ENCODE measurements at places on chromosomes 16 and 17. TPM values are rescaled to one million over a fixed set of nuclear protein-coding genes. Genes with fewer than 3 reads are reported as not detected.

Gene ADAT1
- 44.2 TPM for total RNA-seq

Gene MMP28
- 2.6 TPM for total RNA-seq

DNA sequence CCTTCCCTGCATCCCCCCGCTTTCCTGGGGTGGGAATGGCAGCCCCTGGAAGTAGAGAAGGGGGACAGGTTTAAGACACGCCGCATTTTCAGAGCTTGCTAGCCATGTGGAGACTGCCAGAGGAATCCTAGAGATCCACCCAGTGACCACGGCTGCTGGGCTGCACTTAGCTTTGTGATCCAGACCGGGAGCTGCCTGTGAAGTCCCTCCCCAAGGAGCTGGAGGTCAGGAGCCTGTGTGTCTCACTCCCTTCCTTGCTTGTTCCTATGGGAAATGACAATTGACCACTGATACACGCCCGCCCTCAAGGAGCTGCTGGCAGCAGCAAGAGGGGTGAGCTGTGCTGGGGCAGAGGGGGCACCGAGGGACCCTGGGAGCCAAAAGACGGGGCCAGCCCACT is 73.7 kb downstream of the SREBF1 start:
- DNase-seq: no peak
- H3K4me3 ChIP-seq: no peak overlapping the region
- no peak overlapping the region for H3K27ac ChIP-seq
- no peaks in the 10 kb centered on the region for H3K27me3 ChIP-seq
- H3K36me3 ChIP-seq: no peaks in the 10 kb centered on the region

Gene CYB561
- 67.6 TPM for total RNA-seq

DNA sequence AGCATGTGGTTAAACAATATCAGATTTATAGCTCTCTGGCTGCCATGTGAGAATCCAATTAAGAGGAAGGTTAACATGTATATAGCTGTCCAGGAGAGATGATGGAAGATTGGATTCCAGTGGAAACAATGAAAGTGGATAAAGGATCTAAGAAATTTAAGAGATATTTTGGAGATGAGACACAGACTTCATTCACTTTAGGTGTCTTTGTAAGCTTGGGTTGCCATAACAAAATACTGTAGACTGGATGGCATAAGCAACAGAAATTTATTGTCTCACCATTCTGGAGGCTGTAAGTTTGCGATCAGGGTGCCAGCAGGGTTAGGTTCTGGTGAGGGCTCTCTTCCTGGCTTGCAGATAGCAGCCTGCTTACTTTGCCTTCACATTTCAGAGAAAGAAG is 155.9 kb upstream of the MYOCD start:
- H3K27ac ChIP-seq: no peak overlapping the region
- no peaks in the 10 kb centered on the region for H3K36me3 ChIP-seq
- H3K4me1 ChIP-seq: no peaks in the 10 kb centered on the region
- H3K4me3 ChIP-seq: no peak overlapping the region

Gene SLFN13
- total RNA-seq: 0.10 TPM

GRCh38 chr16:85829171-85829719 is 29.8 kb downstream of the COX4I1 start:
- no peaks in the 10 kb centered on the region for H3K4me1 ChIP-seq
- no peak for DNase-seq

DNA sequence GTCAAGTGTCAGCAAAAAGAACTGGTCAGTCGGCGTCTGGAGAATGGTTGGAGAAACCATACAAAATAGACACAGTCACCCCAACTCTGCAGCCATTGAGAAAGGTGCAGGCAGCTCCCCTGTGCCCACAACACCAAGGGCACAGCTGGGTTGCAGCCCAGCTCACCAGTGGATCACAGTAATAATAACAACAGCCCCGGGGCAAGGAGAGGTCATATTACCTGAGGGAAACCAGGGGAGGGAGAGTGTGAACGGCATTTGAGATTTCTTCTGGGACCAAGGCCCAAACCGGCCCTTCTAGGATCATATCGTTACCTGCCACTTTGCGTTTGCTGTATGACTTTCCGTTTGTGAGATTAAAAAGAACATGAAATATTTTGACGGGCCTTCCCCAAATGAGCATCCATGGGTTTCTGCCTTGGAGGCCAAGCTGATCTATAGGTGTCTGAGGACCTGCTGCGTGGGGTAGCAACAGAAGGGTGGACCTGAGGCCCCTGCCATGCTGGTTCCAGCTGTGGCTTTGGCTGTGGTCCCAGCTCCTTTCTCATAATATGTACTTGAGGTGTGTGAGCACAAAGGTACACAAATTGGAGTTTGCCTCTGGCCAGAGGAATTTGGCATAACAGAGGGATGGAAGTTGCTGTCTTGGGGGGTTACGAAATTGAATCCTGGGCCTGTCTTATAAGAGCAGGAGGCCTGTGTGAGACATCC is 154.6 kb downstream of the CMIP start:
- no peaks in the 10 kb centered on the region for H3K27me3 ChIP-seq
- H3K36me3 ChIP-seq: no peaks in the 10 kb centered on the region
- DNase-seq: no peak
- peaks cover 43% of the 10 kb centered on the region for H3K4me1 ChIP-seq
- H3K4me3 ChIP-seq: no peak overlapping the region
- peak overlapping the region; percentile 6 for H3K27ac ChIP-seq

Gene PIMREG
- 57.0 TPM for total RNA-seq

Gene CENPN
- total RNA-seq: 76.7 TPM

Gene SPECC1
- total RNA-seq: 43.5 TPM

- no peak overlapping the region for H3K4me3 ChIP-seq
- no peak for DNase-seq
- H3K27me3 ChIP-seq: peaks cover 5% of the 10 kb centered on the region
- no peaks in the 10 kb centered on the region for H3K36me3 ChIP-seq
- no peak overlapping the region for H3K27ac ChIP-seq
- no peaks in the 10 kb centered on the region for H3K4me1 ChIP-seq
Observed at GRCh38 chr16:17159617-17160016, 311.1 kb downstream of the XYLT1 start.

GRCh38 chr17:39867084-39867879 is 720 bp upstream of the ZPBP2 start:
- DNase-seq: no peak
- H3K27ac ChIP-seq: no peak overlapping the region
- peaks cover 28% of the 10 kb centered on the region for H3K27me3 ChIP-seq
- H3K36me3 ChIP-seq: no peaks in the 10 kb centered on the region
- no peak overlapping the region for H3K4me3 ChIP-seq

Gene TBC1D26
- total RNA-seq: 1.1 TPM

- H3K27ac ChIP-seq: no peak overlapping the region
- H3K4me3 ChIP-seq: no peak overlapping the region
Observed at GRCh38 chr16:13148294-13148693, 246.9 kb downstream of the SHISA9 start.

Gene HOXB6
- 64.8 TPM for total RNA-seq

Gene DYNLL2
- total RNA-seq: 54.9 TPM

DNA sequence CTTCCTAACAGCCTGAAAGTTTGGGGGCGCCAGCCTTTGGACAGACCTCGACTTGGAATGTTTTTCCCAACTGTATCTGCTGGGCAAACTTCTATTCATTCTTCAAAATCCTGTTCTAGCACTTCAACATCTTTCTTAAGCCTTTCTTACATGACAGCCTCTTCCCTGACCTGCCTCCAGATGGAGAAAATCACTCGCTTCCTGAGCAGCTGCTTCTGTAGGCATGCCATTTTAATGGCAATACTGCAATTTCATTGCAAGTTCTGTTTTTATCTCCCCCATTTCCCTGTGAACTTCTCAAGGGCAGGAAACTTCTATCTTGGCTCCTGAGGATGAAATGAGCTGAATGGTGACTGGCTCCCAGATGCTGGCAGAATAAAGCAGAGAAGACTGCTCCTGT is 128.8 kb upstream of the ASIC2 start:
- H3K36me3 ChIP-seq: no peaks in the 10 kb centered on the region
- no peaks in the 10 kb centered on the region for H3K4me1 ChIP-seq
- no peak overlapping the region for H3K4me3 ChIP-seq
- H3K27ac ChIP-seq: no peak overlapping the region
- H3K27me3 ChIP-seq: no peaks in the 10 kb centered on the region

- no peak overlapping the region for H3K27ac ChIP-seq
- H3K4me3 ChIP-seq: no peak overlapping the region
- no peaks in the 10 kb centered on the region for H3K4me1 ChIP-seq
- H3K36me3 ChIP-seq: no peaks in the 10 kb centered on the region
Observed at GRCh38 chr17:3974138-3974687, 10.0 kb upstream of the ATP2A3 start.

GRCh38 chr17:70205401-70205800 is 36.1 kb downstream of the KCNJ2 start:
- no peak overlapping the region for H3K27ac ChIP-seq
- no peak for DNase-seq
- H3K27me3 ChIP-seq: no peaks in the 10 kb centered on the region
- H3K36me3 ChIP-seq: no peaks in the 10 kb centered on the region
- H3K4me3 ChIP-seq: no peak overlapping the region
- no peaks in the 10 kb centered on the region for H3K4me1 ChIP-seq

Gene GPRC5C
- 54.4 TPM for total RNA-seq

DNA sequence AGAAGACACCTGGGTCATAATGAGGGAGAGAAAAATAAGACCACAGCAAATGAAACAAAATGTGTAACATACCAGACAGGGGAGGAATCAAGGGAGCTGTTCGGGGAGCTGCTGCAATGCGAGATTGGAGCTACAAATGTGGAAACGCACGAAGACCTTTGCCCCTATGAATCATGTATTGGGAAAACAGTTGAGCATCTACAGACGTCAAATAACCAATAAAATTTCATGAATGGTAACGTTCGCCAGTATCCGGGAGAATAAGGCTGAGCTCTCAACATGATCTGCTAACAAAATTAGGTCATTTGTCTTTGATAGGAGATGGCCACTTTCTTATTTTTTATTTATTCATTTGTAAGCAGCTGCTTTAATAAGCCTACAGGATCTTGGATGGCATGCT is 486.2 kb upstream of the RBFOX1 start:
- no peaks in the 10 kb centered on the region for H3K36me3 ChIP-seq
- H3K4me3 ChIP-seq: no peak overlapping the region
- no peak overlapping the region for H3K27ac ChIP-seq
- DNase-seq: no peak

Gene KRT12
- not detected for total RNA-seq

- H3K4me3 ChIP-seq: no peak overlapping the region
- DNase-seq: peak; percentile 24
- no peaks in the 10 kb centered on the region for H3K27me3 ChIP-seq
- no peaks in the 10 kb centered on the region for H3K4me1 ChIP-seq
- H3K27ac ChIP-seq: no peak overlapping the region
- H3K36me3 ChIP-seq: peaks cover 4% of the 10 kb centered on the region
Observed at GRCh38 chr16:67928561-67929364, 2.9 kb downstream of the CTRL start.

GRCh38 chr16:54503011-54503855 is 216.6 kb upstream of the IRX3 start:
- H3K27me3 ChIP-seq: peaks cover 21% of the 10 kb centered on the region
- H3K4me1 ChIP-seq: no peaks in the 10 kb centered on the region
- no peak overlapping the region for H3K4me3 ChIP-seq
- no peak for DNase-seq

GRCh38 chr17:47694581-47695428 is 844 bp downstream of the TBKBP1 start:
- H3K36me3 ChIP-seq: no peaks in the 10 kb centered on the region
- H3K4me1 ChIP-seq: peaks cover 42% of the 10 kb centered on the region
- H3K27ac ChIP-seq: peak overlapping the region; percentile 62

DNA sequence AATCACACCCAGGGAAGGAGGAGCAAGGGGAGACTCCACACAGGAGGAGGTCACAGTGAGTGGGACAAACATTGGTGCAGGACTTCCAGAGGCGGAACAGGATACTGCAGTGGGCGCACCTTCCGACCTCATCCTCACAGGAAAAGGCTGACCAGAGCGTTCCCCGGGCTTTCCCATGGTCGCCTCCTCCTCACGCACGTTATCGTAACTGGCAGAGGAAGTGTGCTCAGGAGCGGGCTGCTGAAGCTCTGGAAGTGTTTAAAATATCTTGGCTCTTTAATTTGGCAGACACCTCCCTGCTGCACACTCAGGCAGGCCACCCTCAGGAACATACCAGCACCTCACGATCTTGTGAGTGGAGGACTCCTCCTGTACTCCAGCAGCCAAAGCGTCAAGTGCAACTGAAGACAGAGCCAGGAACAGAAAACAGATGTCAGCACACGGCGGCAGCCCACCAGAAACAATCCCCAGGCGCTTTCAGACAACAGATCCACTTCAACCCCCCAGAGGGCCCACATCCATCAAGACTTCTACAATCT is 17.5 kb downstream of the FANCA start:
- H3K4me3 ChIP-seq: no peak overlapping the region
- peak overlapping the region; percentile 3 for H3K27ac ChIP-seq
- no peaks in the 10 kb centered on the region for H3K27me3 ChIP-seq
- peaks cover 47% of the 10 kb centered on the region for H3K36me3 ChIP-seq
- DNase-seq: no peak

DNA sequence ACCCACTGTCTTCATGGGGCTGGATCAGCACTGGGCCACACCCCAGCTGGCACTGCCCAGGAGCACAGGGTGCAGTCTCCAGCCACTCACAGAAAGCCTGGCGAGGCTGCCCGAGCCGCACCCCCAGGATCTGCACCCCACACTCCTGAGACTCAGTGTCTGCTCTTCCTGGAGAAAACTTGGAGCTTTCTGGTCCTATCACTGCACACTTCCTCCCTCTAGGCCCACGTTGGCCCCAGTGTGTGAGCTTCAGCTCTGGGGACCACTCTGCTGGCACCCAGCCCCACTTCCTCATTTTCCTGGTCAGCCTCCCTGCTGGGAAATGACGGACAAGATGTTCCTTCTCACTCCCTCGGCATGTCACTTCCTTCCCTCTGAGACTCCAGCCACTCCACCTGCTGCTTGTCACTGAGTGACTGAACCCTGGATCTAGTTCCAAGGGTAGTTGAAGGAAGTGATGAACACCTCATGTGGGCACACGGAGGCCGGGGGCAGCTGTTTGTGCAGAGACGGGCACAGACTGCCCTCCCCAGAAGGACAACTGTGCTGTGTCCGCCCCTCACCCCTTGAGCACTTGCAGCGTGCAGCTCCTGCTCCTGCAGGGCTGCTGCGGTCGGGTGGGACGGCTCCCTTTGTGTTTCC is 29.0 kb downstream of the ZC3H18 start:
- no peak overlapping the region for H3K27ac ChIP-seq
- H3K27me3 ChIP-seq: no peaks in the 10 kb centered on the region
- peaks cover 47% of the 10 kb centered on the region for H3K36me3 ChIP-seq
- no peaks in the 10 kb centered on the region for H3K4me1 ChIP-seq

- no peak for DNase-seq
- peaks cover 6% of the 10 kb centered on the region for H3K4me1 ChIP-seq
- H3K4me3 ChIP-seq: no peak overlapping the region
- H3K27ac ChIP-seq: no peak overlapping the region
Observed at GRCh38 chr17:49000943-49001342, 3.8 kb downstream of the IGF2BP1 start.
